Kidney glomerular epithelial cell (primary cell): ENCODE measurements at places on chromosomes 3 and 15.

DNA sequence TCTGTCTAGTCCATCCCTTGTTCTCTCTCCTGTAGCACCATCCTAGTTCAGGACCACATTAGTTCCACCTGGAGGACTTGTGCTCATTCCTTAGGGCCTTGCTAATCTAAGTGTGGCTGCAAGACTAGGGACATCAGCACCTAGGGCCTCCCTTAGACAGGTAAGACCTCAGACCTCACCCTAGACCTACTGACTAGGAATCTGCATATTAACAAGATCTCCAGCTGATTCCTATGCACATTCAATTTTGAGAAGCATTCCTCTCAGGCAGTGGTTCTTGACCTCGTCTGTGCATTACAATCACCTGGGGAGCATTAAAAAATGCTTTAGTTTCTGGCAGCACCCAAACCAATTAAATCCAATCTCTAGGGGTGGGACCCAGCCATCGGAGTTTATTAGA is 238.4 kb upstream of the RGMA start:
- DNase-seq, result no peak

DNA sequence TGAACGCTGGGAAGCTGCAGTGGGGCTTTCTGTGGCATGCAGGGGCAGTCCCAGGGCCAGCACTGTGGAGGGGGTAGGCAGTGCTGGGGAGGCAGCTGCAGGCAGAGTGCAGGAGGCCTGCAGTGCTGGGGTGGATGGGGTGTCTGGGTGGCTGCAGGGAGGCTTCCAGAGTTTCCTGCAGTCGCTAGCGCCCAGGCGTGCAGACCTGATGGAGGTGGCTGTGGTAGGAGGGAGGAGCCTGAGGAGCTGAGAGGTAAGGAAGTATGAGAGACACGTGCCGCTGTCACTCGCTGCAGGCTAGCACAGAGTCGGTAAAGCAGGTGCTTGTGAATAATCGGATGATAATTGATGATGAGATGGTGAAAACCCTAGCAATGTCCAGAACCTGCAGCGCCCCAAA is 16.3 kb downstream of the SYNM start:
- DNase-seq, result no peak

DNA sequence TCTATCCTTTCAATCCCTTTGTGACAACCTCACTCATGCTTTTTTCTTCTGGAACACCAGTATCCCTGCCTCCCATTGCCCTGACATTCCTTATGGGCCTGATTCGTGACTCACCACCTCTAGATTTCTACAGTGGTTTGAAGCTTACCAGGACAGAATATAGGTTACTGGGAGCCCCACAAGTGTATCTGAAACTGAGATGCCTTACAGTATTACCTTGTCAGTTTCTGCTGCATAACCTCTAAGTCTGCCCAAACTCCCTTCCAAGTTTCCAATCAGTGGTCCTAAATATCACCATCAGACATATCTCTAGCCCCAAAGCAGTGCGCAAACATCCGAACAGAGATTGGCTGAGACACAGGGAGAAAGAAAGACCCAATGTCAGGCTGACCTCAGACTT is 5.6 kb downstream of the CPB1 start:
- no peak for DNase-seq

- DNase-seq, result no peak
Observed at GRCh38 chr3:13053893-13054292, 19.3 kb downstream of the IQSEC1 start.

GRCh38 chr3:16807391-16807790 is 77.4 kb upstream of the PLCL2 start:
- DNase-seq, result no peak

DNA sequence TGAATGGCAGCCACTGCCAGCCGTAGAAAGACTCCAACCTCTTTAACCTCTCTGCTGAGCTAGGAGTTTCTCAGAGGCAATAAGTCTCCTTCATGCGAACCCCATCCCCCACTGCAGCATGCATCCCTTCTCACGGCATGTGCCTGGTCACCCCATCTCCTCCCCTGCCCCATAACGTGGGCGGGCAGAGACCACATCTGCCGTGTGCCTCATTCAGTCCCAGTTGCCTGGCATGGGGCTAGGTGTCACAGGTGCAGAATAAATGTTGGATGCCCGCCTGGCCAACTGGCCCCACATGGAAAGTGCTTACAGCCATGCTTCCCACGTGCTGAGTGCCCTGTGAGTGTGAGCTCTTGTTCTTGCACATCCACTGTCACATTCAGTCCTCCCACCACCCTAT is 43.5 kb upstream of the NTRK3 start:
- no peak for DNase-seq

GRCh38 chr15:52378746-52379394 is 83.3 kb upstream of the MYO5C start:
- DNase-seq, result no peak

DNA sequence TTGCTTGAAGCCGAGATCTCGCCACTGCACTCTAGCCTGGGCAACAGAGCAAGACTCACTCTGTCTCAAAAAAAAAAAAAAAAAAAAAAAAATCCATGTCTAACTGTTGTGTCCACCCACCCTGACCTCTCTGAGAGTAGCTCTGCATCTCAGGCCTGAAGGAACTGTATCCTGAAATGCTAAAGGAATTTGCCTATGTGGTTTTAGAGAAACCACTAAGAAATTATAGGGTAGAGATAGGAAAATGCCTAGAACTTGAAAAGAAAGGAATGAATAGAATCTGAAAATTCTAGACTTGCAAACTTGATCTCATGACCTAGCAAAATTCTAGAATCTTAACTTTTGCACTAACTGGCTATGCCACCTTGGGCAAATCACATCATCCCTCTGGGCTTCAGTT is 217.5 kb upstream of the ROPN1 start:
- no peak for DNase-seq

DNA sequence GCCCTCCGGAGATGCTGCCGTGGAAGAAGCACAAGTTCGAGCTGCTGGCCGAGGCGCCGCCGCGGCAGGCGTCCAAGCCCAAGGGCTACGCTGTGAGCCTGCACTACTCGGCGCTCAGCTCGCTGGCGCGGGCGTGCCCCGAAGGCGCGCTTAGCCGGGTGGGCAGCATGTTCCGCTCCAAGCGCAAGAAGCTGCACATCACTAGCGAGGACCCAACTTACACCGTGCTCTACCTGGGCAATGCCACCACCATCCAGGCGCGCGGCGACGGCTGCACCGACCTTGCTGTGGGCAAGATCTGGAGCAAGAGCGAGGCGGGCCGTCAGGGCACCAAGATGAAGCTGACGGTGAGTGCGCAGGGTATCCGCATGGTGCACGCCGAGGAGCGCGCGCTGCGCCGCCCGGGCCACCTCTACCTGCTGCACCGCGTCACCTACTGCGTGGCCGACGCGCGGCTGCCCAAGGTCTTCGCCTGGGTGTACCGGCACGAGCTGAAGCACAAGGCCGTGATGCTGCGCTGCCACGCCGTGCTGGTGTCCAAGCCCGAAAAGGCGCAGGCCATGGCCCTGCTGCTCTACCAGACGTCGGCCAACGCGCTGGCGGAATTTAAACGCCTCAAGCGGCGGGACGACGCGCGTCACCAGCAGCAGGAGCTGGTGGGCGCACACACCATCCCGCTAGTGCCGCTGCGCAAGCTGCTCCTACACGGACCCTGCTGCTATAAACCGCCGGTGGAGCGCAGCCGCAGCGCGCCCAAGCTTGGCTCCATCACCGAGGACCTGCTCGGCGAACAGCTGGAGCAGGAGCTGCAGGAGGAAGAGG is 1.3 kb downstream of the FAM43A start:
- no peak for DNase-seq

DNA sequence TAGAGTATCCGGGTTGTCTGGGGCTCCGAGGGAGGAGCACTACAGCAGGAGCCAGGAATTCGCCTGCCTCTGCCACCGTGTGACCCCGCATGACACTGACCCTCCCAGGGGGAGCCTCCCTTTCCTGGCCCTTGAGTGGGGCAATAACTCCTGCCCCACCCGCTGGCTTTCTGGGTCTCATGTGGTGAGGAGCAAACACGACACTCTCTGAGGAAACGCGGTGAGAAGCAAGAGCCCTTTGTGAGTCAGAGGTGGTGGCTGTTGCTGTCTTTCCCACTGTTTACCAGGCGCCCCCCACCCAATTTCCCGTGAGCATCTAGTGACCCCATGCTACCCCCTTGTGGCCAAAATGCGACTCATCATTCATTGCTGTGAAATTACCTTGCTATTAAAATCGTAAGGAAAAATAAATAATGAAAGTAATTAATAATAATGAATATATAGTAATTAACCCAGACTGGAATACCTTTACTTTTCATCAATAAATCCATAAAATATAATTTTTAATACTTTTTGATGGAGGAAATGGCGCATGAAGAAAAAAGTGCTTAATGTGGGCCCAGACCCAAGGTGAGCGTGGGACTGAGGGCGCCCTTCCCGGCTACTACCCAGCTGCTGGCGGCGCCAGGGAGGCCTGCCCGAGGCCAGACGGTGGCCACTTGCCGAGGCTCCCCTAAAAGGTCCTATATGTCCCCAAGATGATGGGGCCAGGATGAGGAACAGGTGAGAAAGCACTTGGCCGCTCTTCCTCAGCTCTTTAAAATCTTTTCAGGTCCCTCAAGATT is 29.3 kb downstream of the CCNL1 start:
- no peak for DNase-seq

DNA sequence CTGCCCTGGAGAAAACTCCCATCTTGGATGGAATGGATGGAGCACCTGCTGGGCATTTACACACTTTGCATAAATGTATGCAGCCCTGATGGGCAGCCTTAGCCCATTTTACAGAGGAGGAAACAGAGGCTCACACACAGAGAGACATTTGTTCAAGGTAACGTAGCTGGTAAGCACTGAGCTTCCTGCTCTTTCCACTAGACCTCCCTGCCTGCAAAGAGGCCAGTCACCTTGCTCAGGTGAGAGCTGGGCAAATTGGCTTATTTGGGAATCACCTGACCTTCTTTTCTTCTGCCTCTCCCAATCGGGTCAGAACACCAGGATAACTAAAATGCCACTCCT is 51.4 kb upstream of the FLNB start:
- DNase-seq, result no peak

GRCh38 chr3:100040451-100041225 is 73.7 kb downstream of the FILIP1L start:
- no peak for DNase-seq

DNA sequence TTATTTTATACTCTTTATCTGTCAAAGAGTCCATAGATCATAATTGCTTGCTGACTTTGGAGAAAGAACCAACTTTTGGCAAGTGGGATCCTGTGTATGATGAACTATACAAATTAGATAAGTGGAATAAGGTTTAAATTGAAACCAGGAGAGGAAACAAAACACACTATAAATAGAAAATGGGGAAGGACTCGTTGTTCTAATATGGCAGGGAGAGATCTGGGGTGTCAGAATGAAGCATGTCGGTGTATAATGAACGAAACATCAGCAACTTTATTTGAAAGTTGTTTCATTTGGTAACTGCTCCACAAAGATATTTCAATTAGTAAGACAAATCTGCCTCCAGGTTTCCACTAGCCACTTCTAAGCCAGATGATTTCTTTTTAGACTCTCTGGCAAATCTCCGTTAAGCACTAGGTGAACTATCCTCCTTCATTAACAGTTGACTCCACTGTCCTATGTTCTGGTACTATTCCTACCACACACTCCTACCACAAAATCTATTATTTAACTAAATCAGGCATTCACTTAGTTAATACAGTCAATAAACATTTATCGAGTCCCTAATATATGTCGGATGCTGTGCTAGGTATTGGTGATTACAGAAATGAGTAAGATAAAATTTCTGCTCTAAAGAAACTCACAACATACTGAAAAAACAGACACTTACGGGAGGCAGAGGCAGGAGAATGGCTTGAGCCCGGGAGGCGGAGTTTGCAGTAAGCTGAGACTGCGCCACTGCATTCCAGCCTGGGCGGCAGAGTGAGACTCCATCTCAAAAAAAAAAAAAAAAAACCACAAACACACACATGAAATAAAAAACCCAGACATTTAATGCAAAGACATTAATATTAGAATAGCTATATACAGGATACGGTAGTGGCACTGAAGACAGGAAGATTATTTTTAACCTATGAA is 20.1 kb downstream of the SLC15A2 start:
- DNase-seq, result no peak

DNA sequence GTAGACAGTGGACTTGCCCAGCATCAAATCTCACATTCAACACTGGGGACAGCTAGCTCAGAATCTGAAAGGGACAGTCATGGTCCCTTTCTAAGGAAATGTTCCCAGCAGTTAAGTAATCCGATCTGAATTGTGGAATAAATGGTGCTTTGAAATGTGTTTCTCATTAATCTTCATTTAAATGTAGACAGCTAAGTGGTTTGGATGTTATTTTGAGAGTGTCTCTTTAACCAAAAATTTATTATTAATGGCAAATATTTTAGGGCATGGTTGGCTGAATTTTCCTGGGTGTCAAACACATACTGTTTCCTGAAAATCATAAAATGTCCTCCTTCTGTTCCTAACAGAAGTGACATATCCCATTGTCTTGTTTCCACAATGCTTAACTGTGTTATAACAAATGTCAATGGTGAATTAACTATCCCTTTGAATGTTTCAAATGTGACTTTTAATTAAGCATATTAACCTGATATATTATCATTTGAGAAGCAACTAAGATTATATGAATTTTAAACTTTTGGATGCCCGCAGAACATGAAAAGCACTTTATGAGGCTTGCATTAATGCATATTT is 210.8 kb downstream of the CHST2 start:
- no peak for DNase-seq

GRCh38 chr3:53073553-53074365 is 27.9 kb upstream of the SFMBT1 start:
- no peak for DNase-seq

DNA sequence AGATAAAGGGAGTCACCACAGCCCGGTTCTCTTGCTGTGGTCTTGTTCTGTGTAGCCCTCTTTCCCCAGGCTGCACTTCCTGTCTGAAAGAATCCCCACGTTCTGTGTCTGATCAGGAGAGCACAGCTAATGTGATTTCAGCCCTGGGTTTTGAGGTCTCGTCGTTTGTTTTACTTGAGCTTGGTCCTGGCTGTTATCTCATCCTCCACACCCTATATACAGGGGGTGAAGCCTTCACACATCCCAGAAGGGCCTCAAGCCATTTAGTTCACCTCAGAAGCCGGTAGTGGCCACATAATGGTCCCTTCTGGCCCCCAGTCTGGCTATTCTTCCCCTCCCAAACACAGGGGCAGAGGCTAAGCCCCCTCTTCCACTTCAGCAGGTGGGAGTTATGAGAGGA is 115.6 kb downstream of the PDE8A start:
- DNase-seq, result no peak

DNA sequence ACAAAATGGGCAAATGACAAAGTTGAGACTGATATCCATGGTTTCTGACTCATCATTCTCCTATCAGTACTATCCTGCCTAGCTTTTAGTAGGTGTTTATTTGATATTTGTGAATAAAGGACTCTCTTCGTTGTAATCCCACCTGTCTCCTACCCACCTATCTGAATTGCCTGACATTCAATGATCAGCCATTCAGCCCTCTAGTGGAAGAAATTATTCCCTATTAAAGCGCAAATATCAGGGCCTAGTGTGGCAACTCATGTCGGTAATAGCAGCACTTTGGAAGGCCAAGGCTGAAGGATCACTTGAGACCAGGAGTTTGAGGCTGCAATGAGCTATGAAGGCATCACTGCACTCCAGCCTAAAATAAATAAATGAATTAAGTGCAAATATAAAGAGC is 195.7 kb upstream of the SETMAR start:
- DNase-seq, result no peak

GRCh38 chr3:71360764-71361163 is 222.8 kb downstream of the FOXP1 start:
- DNase-seq, result peak; percentile 12

GRCh38 chr3:115418583-115418982 is 204.7 kb upstream of the GAP43 start:
- DNase-seq, result no peak
